Cortex of kidney (tissue), 1 donor: ENCODE measurements at places on chromosomes 16 and 17.

DNA sequence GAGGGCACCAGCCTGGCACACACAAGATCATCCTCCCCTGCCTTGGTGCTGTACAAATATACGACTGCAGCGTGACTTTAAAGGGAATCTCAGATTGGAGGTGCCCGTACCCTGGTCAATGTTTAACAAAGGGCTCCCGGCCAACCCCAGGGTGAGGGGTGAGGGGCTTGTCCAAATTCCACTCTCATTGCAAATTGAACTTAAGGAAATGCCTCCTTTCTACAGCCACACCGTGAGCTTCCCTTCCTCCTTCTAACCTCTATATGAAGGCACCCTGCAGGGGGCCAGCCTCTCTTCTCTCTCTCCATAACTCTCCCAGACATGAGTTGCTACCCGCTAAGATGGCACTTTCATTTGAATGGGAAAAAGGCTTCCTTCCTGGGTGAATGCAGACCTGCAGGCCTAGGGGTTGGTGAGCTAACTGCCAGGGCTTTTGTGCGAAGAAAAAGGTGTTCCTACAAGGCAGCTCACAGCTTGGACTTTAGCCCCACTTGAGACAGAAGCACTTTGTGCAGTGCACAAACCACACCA is 76.6 kb downstream of the IRF8 start:
- DNase-seq, result no peak

- no peak for DNase-seq
Measured at GRCh38 chr16:69861292-69862030, 89.7 kb upstream of the CLEC18A start.

- no peak for DNase-seq
Measured at GRCh38 chr16:75789237-75789636, 62.9 kb upstream of the CPHXL start.

DNA sequence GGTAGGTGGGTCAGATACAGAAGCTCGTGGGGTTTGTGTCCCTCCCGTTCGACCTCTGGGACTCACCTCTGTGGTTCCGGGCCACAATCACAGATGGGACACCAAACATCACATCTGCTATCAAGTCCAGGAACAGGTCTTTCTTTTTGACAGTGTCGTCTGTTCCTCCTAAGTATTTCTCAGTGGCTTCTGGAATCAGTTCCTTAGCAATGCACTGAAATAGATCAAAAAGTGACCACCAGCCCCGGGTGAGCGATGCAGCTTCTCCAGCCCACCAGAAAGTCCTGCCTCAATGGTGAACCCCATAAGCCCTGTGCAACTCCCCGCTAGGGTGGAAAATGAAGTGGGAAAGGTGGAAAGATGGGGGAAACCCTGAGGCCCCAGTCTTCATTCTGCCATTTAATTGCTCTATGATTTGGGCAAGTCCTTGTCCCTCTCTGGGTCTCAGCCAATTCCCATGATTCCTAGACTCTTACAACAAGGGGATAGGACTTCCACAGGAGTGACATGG is 22.4 kb downstream of the CES1 start:
- DNase-seq, result no peak

- DNase-seq, result no peak
Measured at GRCh38 chr16:87320510-87321227, 3.5 kb upstream of the C16orf95 start.

- DNase-seq, result no peak
Measured at GRCh38 chr16:65353183-65353582, 231.3 kb upstream of the CDH11 start.

DNA sequence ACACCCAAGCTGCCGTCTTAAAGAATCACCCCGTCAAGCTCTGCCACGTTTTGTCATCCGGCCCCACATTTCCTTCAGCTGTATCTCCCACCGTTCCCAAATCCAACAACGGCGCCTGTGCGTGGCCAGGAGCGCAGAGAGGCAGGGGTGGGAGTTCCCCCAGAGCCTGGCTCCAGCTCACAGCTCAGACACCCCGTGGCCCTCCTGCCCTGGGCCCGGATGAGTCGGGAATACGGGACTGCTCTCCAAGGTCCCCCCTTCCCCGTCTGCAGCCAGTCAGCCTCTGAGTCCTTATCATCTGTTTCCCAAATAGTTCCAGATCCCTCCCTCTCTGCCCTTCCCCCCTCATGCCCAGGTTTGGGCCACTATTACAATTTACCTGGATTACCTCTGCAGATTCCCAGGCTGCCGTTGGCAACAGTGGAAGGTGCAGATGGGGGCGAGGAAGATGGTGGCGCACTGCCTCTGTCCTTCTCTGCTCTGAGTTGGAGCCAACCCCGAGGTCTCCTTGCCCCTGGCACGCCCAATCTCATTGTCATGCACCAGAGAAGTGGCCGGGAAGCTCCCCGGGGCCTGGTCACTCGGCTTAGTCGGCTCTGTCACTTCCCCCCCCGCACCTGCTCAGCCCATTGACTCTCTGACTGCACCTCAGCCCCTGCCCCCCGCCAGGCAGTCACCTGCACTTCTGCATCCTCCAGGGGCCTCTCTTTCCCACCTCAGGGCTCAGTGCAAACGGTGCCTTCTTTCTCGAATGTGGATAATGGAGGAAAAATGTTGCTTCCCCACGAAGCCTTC is 18.3 kb upstream of the RPTOR start:
- no peak for DNase-seq

- DNase-seq, result no peak
Measured at GRCh38 chr16:75288596-75289120, 37.2 kb upstream of the BCAR1 start.

- no peak for DNase-seq
Measured at GRCh38 chr16:85733839-85734170, 17.1 kb downstream of the C16orf74 start.

GRCh38 chr17:3026125-3026855 is 37.1 kb downstream of the OR1D5 start:
- no peak for DNase-seq

DNA sequence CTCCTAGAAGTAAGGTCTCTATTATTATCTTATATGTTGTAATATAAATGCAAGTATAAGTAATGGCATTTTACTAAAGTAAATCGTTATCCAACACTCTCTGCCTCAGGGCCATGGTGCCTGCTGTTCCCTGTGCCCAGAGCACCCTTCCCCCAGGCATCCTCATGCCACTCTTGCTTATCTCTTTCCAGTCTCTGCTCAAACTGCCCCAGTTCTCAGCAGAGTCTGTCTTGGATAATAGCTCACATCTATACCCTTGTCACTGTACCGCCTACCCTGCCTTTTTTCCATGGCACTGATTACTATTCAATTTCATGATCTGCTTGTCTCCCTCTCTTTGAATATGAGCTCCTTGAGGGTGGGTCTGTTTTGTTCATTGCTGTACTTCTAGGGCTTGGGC is 31.7 kb downstream of the CDH1 start:
- DNase-seq, result no peak

DNA sequence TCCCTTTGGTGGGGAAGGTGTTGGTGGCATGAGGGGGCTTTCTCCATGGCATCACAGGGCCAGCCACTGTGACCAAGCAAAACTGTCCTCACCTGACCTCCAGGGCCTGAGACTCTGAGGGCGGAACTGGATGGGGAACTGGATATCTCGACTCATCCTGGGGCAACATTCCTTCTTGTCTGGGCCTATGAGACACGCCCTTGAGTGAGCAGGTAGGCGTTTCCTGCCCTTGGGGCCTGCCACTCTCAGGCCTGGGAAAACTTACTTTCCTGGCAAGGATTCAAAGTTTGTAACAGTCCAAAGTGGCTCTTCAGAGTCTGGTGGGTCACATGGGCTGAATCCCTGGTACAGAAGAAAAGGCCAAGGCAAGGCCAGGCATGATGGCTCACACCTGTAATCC is 9.6 kb downstream of the MT1X start:
- DNase-seq, result no peak
